Colonic mucosa (tissue), 4 donors: ENCODE measurements at places on chromosomes 16 and 17. TPM values are rescaled to one million over a fixed set of nuclear protein-coding genes. Genes with fewer than 3 reads are reported as not detected.
A peak's percentile ranks its signal among the peaks of the same experiment; 100 is the strongest.

SULT1A4 gene
- 63.9 TPM for total RNA-seq

NPB gene
- total RNA-seq: not detected

PLLP gene
- 16.7 TPM for total RNA-seq

DNA sequence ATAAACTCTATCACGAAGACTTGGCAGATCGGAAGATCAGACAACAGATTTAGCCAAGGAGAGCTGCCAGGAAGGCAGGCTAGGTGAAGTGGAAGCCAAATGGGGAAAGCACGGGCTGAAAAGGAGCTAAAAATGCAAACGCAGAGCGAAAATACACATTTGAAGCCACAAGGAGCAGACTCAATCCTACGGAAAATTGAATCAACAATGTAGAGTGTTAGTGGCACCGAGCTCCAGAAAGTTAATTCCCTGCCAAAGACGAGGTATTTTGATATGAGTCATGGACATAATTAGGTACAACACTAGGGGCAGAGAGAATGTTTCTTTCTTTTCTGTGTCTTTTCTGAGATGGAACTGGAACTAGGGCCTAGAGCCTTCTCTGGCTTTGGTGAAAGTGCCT lies 20.7 kb downstream of the GSG1L start:
- no peaks in the 10 kb centered on the region for H3K27me3 ChIP-seq
- H3K27ac ChIP-seq: no peak overlapping the region
- no peaks in the 10 kb centered on the region for H3K4me1 ChIP-seq
- no peak for DNase-seq

RFWD3 gene
- total RNA-seq: 23.2 TPM

CDH15 gene
- total RNA-seq: not detected

GRCh38 chr17:57586742-57587141 lies 158.4 kb downstream of the CCDC182 start:
- no peaks in the 10 kb centered on the region for H3K36me3 ChIP-seq
- H3K4me3 ChIP-seq: no peak overlapping the region
- H3K4me1 ChIP-seq: no peaks in the 10 kb centered on the region
- DNase-seq: no peak
- no peaks in the 10 kb centered on the region for H3K27me3 ChIP-seq
- H3K27ac ChIP-seq: no peak overlapping the region

DNA sequence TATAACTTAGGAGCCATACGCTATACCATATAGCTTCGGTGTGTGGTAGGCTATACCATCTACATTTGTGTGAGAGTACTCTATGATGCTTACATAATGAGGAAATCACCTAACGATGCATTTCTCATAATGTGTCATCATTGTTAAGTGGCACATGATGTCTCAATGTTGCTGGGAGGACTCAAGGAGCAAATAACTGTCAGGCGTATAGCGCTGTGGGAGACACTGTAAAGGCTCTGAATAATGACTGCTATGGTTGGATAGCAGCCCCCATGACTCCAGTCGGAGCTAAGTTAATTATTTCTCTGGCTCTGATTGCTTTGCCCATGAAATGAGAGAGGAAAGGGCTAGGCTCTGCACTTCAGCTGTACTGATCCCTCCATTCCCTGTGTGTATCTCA lies 197.2 kb downstream of the RGS9 start:
- no peaks in the 10 kb centered on the region for H3K36me3 ChIP-seq
- H3K4me3 ChIP-seq: no peak overlapping the region
- H3K27me3 ChIP-seq: no peaks in the 10 kb centered on the region
- no peak overlapping the region for H3K27ac ChIP-seq
- no peaks in the 10 kb centered on the region for H3K4me1 ChIP-seq
- no peak for DNase-seq

DNA sequence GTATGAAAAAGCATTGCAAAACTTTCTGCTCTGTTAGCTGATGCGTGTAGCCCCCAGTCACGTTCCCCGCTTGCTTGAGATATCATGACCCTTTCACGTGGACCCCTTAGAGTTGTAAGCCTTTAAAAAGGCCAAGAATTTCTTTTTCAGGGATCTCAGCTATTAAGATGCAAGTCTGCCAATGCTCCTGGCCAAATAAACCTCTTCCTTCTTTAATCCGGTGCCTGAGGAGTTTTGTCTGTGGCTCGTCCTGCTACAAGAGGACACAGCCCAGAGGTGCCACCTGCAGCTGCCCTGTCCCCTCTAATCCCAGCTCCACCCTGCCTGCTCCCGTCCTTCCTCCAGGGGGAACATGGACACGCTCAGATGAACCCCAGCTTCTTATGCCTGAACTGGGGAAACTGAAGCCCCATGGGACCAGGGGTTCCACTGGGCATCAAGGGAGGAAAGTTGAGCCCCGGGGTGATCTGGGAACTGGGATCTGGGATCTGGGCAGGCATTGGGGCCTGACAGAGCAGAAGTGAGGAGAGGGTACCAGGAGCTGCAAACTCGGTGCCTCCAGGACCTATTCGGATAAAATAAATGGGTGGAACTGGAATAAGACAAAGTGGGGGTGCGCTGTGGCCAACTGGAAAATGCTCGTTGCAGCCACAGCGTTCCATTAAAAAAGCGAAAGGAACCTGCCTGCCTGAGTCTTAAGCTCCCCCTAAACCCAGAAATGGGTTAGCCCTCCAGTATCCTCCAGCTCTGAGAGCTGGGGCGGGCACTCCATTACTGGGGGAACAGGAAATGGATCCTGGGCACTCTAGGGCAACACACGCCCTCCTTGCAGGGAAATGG lies 19.7 kb downstream of the QPRT start:
- no peaks in the 10 kb centered on the region for H3K4me1 ChIP-seq
- no peak for DNase-seq
- H3K36me3 ChIP-seq: no peaks in the 10 kb centered on the region
- no peak overlapping the region for H3K4me3 ChIP-seq
- no peaks in the 10 kb centered on the region for H3K27me3 ChIP-seq
- no peak overlapping the region for H3K27ac ChIP-seq

DNA sequence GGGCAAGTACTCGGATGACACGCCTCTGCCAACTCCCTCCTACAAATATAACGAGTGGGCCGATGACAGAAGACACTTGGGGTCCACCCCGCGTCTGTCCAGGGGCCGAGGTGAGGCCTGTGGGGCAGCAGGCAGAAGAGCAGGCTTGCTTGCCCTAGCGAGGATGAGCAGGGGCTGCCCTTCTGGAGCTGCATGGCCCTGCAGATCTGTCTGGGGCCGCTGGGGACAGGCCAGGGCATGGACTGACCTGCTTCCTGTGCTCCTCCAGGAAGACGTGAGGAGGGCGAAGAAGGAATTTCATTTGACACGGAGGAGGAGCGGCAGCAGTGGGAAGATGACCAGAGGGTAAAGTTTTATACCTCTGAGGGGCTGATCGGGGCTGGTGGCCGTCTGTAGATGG lies 5.3 kb downstream of the DHX38 start:
- peaks cover 11% of the 10 kb centered on the region for H3K4me1 ChIP-seq
- DNase-seq: no peak
- H3K27me3 ChIP-seq: no peaks in the 10 kb centered on the region
- H3K4me3 ChIP-seq: no peak overlapping the region
- H3K27ac ChIP-seq: no peak overlapping the region

GRCh38 chr16:56356276-56357240 lies 68.8 kb downstream of the AMFR start:
- H3K4me3 ChIP-seq: peak overlapping the region; percentile 24
- H3K27me3 ChIP-seq: no peaks in the 10 kb centered on the region
- H3K27ac ChIP-seq: no peak overlapping the region
- H3K36me3 ChIP-seq: no peaks in the 10 kb centered on the region
